Kasumi-1 (cell line): ENCODE measurements at places on chromosomes 12 and 14.

GRCh38 chr12:124592481-124593160 lies 25.2 kb upstream of the NCOR2 start:
- peak; percentile 79 for DNase-seq

- DNase-seq, result no peak
Measured at GRCh38 chr12:68446901-68447796, 115.0 kb upstream of the MDM1 start.

- no peak for DNase-seq
Measured at GRCh38 chr12:88185988-88186387, 43.9 kb downstream of the TMTC3 start.

- DNase-seq, result peak; percentile 16
Measured at GRCh38 chr12:3604748-3605586, 114.0 kb downstream of the PRMT8 start.

- no peak for DNase-seq
Measured at GRCh38 chr14:99213101-99213500, 58.9 kb downstream of the BCL11B start.

DNA sequence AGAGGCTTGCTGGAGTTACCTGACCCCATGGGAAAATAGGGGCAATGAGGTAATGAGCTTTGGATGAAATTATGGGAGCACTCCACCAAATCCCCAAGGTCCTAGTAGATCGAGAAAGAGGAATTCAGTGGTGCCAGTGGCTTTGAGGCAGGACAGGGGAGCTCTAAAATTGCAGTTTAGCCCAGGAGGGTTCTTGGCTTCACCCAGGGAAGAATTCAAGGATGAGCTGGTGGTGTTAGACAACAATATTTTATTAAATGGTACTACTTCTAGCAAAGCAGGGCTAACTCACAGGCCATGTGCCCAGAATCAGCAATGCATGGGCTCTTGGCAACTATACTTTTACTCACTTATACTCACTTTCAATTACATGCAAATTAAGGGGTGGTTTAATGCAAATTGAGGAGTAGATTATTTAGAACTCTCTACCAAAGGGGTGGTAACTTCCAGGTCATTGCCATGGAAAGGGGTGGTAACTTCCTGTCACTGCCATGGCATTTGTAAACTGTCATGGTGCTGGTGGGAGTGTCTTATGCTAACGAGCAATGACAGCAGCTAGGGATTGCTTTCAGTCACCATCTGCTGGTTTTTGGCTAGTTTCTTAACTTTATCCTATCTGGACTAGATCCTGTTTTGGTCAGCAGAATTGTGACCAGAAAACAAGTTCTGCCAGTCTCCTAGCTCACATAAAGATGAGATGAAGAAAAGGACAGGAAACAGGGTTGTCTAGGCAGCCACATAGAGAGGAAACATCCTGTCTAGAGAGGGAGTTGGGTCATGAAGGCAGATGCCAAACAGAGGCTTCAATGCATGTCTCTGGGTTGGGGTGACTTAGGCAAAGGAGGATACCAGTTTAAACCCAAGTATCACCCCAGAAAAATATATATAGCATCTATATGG lies 64.7 kb downstream of the ZNF641 start:
- no peak for DNase-seq

DNA sequence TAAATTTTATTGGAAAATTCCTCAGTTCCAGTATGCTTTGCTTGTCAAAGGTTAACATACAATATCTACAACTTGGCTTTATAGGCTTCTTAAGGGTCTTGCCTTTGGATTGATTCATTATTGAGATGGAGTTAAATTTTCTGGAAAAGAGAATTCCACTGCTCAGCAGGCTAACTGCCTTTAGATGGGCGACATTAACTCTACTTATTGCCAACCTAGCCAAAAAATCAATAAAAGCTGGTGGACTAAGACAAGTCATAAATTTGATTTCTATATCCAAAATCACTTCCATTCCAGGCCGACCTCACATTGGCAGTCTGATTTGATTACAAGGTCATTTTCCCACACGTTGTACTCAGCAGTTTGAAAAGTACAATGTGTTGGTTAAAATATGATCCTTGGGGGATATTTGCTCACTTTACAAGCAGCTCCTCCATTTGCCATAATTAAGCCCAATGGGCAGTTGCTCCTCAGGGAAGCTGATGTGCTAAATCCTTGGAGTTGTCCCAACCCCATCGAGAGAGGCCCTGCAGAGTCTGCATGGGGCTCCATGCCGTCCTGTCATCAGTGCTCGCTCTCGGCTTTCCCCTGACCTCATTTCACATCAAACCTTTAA lies 36.1 kb upstream of the CRY1 start:
- no peak for DNase-seq

DNA sequence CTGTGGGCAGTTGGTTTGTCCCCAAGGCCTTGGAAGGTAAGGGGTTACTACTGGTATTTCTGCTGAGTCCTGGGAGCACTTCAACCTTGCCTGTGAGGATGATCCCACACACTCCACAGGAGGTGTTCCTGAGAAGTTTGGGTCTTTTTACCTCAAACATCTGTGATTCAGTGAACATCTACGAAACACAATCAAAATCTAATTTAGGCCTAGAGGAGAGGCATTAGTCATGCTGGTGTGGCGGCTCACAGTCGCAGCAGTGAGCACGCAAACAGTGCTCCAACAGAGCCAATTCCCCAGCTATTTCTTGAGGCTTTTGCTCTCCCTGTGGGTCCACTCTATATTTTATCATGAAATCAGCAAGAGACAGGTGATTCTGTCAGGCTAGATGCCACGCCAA lies 107.6 kb downstream of the APAF1 start:
- no peak for DNase-seq

GRCh38 chr14:68079941-68080697 lies 260.5 kb downstream of the RAD51B start:
- no peak for DNase-seq

DNA sequence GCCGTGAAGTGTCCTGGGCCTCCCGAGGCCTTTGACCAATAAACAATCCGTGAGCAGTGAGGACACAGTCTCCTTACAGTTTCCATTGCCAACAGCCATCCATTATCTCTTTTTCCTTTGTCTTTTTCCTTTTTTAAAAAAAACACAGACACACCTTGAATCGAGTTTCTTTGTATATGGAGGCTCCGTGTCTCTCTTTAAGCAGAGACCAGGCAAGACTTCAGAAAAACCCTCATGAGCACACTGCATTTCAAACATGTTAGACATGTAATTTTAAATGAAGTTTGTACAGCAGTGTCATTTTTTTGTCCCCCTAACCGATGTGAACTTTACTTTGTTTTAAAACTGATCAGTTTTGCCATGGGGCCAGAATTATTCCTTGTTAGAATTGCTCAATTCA lies 111.1 kb downstream of the SPTSSA start:
- no peak for DNase-seq

GRCh38 chr14:22896760-22897159 lies 13.7 kb downstream of the REM2 start:
- no peak for DNase-seq

DNA sequence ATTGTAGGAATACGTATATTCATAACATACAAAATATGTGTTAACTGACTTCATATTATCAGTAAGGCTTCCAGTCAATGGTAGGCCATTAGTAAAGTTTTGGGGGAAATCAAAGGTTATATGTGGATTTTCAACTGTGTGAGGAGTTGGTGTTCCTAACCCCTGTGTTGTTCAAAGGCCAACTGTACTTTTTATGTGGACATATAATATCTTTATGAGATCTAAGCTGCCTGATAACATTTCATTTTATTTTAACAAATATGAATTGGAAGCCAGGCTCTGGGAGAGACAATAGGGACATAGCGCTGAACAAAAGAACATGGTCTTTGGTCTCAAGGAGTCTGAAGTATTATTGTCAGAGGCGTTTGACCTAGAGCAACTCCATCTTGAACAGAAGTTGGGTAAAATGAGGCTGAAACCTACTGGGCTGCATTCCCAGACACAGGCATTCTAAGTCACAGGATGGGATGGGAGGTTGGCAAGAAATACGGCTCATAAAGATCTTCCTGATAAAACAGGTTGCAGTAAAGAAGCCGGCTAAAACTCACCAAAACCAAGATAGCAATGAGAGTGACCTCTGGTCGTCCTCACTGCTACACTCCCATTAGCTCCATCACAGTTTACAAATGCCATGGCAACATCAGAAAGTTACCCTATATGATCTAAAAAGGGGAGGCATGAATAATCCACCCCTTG lies 147.2 kb downstream of the KSR2 start:
- DNase-seq, result no peak

DNA sequence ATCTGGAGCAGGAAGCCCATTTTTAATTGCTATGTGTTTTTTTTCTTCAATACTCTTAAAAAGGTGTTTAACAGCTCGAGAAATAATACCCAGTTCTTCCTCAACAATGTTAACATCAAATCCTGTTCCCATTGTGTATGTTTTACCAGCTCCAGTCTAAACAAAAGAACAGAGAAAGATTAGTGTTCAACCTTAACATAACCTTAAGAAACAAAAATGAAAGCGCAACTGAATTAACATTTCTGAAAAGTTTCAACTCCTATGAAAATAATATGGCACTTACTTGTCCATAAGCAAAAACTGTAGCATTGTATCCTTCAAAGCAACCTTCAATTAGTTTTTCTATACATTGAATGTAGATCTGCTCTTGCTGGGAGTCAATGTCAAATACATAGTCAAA lies 73.2 kb downstream of the KIF21A start:
- no peak for DNase-seq

GRCh38 chr12:101743724-101744472 lies 4.6 kb upstream of the SYCP3 start:
- DNase-seq, result peak; percentile 14

GRCh38 chr14:34013721-34014060 lies 62.8 kb upstream of the EGLN3 start:
- no peak for DNase-seq

- DNase-seq, result peak; percentile 77
Measured at GRCh38 chr12:121789233-121789781, 4.2 kb downstream of the RHOF start.

GRCh38 chr14:38544776-38545175 lies 288.9 kb upstream of the CLEC14A start:
- no peak for DNase-seq

- no peak for DNase-seq
Measured at GRCh38 chr12:101655393-101655792, 42.0 kb upstream of the CHPT1 start.

GRCh38 chr12:93127582-93128331 lies 198.7 kb upstream of the EEA1 start:
- DNase-seq, result no peak

GRCh38 chr14:60657456-60658210 lies 8.4 kb upstream of the SIX1 start:
- no peak for DNase-seq

DNA sequence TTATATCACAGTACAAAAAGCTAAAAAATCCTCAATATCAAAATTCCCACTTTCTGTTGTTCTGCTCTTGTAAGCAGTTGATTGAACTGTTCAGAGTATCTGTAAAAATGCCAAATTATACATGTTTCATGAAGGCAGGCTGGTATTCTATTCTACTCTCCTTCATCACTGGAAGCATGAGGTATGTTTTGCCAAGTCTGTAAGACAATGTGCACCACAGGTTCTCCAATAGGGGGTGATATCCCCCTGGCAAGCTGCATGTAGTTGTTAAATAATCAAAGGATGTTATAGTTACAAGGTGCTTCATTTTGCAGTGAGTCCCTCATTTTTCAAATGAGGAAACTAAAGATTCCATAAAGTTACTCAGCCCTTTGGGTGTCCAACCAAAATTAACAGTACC lies 15.1 kb upstream of the NEK9 start:
- DNase-seq, result peak; percentile 43

GRCh38 chr12:124648710-124649384 lies 81.4 kb upstream of the NCOR2 start:
- no peak for DNase-seq

- no peak for DNase-seq
Measured at GRCh38 chr14:33836900-33837577, 113.8 kb downstream of the EGLN3 start.

- peak; percentile 32 for DNase-seq
Measured at GRCh38 chr14:68719634-68720384, 73.1 kb downstream of the ZFP36L1 start.

DNA sequence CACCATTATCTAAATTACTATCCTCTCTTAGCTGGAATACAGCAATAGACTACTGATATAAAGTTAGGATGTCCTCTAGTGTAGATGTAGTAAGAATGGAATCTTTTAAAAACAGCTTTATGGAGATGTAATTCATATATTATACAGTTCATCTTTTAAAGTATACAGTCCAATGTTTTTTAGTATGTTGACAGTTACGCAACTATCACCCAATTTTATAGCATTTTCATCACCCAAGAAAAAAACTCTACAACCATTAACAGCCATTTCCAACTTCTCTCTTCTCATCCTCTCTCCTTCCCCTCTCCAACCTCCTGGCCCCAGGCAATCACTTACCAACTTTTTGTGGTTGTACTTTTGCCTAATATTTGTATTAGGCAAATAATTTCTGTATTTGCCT lies 22.6 kb downstream of the EPYC start:
- DNase-seq, result no peak

DNA sequence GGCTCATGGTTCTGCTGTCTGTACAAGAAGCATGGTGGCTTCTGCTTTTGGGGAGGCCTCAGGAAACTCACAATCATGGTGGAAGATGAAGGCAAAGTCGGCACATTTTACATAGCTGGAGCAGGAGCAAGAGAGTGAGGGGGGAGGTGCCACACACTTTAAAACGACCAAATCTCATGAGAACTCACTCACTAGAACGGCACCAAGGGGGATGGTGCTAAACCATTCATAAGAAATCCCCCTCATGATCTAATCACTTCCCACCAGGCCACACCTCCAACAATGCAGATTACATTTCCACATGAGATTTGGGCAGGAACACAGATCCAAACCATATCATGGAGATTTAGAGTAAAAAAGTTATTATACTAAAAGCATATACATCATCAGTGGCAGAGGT lies 13.6 kb upstream of the LEMD3 start:
- DNase-seq, result no peak
